A172 (cell line): ENCODE measurements at places on chromosomes 11 and 22.

- no peak for DNase-seq
Measured at GRCh38 chr11:12671370-12671769, 2.9 kb upstream of the TEAD1 start.

GRCh38 chr11:20056950-20057943 is 103.0 kb downstream of the DBX1 start:
- DNase-seq, result no peak

DNA sequence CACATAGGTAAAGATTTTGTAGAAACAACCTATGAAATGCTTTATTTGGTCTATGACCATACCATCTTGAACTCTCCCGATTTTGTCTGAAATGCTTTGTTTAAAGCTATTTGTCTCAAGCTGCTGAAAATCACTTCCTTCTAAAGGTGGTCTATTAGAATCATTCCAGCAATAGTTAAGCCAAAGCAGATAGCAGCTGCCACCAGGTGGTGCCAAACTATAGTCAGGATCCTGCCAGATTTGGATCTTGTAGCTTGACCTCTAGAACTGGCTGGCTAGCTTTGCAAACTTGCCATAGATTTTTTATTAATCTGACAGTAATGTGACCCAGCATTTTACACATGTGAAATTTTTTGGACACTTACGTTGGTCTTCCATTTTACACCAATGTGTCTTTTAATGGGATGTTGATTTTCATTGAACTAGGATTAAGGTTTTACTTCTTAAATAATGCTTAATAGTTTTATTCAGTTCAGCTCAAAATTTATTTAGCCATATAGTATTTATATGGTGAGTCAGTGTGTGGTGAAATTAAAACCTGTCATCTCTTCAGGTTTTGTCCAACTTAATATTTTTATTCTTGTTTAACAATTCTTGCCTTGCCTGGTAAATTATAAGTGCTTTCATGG is 19.7 kb downstream of the CTR9 start:
- DNase-seq, result peak; percentile 59

DNA sequence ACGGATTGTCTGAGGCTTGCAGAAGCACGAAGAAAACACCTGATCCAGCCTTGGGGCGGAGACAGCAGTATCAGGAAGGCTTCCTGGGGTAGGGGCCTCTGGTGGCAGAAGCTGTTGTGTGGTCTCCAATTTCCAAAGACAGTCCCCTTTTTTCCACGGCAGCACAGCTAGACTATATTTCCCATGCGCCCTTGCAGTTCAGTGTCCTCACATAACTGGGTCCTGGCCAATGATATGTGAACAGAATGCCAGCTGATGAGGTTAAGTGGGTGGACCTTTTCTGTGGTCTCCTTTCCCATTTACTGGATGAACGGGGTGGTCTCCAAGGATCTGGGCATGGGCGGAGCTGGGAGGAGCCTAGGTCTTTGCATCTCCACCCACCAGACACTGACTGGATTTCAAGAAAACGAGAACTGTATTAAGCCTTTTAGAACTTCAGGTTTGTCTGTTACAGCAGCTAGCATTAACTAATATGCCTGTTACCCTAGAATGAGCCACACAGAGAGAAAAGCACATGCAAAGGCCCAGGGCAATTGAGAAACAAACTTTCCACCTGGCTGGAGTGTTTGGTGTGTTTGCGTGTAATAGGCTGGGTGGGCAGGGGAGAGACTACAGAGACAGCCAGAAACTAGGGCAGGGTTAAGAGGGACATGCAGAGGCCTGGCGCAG is 6.2 kb downstream of the GAL3ST1 start:
- DNase-seq, result no peak

DNA sequence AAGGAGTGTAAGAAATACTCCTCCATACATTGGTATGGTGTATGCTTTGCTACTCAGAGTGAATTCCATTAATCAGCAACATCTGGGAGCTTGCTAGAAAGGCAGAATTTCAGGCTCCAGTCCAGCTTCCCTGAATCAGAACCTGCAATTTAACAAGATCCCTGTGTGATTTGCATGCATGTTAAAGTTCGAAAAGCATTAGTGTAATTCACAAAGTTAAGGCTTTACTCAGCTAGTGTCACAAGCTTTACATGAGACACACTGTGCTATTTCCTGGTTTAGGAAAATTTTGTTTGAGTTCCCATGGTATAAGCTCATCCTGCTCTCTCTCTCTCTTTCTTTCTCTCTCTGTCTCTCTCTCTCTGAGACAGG is 37.0 kb upstream of the HEPHL1 start:
- DNase-seq, result no peak

DNA sequence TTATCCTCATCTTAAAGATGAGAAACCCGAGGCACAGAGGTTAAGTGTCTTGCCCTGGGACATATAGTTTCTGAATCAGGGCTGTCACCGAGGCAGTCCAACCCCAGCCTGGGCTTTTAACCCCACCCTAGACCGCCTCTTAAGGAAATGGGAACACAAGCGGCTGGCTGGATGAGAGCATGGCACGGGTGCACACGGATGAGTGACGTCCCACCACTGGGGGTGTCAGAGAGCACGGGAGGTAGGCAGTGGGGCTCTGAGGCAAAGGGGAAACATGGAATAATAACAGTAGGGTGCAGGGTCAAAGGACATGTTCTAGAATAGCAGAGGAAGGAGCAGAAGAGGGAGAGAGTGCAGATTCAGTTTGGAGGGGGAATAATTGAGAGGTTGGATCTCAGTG is 22.3 kb downstream of the PPFIBP2 start:
- DNase-seq, result no peak

DNA sequence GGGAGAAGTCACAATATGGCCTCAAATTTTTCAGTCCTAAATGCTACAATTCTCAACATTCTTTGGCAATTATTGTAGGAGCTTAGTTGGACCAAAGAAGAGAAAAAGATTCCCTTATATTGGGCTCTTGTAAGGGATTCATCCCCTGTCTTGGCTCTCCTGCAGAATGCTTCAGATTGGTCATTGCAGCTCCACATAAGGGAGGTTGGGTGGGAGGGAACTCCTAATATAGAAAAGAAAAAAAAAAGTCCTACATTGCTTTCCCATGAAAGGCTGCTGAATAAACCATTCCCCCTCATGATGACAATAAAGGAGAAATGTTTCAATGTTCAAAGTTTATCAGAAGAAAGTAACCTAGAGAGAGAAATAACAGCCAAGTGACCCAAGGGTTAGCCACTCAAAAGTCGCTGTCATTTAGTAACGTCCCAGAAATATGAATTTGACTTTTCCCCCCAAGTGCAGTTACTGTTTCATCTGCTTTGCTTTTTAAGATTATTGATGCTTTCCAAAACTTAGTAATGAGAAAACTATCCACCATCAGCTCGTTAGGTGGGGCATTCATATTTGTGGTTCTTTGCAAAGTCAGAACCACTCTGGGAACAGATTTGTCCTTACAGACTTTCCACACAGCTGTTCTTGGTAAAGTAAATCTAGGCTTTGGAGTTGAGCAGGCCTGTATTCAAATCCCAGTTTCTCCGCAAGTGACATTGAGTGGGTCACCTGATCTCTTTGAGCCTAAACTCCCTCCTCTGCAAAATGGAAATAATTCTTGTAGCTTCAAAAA is 5.0 kb upstream of the SLC1A2 start:
- no peak for DNase-seq

DNA sequence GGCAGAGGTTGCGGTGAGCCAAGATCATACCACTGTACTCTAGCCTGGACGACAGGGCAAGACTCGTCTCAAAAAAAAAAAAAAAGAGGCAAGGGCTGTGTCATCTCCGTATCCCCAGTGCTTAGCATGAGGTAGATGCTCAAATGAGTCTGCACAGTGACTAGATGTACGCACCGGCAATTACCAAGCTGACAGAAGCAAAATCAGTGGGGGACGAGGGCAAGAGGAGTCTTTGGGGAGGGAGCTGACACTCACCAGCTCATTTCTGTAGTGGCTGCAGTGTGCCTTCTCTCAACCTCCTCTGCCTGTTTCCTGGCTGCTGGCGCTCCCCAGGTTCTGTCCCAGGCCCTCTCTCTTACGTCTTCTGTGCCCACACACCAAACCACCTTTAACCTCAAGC is 69.9 kb downstream of the PACSIN2 start:
- no peak for DNase-seq

DNA sequence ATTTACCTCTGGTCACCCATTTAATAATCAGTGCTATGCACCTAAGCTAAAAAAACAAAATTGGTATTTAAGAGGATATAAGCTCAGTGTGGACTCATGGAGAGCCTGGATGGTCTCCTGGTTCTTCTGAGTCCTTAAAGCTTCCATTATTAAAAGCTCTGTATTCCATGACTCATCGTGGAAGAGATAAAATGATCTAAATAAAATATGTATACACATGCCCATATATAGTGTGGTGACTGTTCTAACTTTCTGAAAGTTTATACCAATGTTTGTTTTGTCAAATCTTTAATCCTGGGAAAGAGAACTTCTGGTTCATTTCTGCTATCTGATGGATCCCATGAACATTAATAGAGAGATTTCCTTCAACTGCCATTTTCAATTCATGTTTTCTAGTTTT is 375.9 kb downstream of the GUCY1A2 start:
- DNase-seq, result no peak

DNA sequence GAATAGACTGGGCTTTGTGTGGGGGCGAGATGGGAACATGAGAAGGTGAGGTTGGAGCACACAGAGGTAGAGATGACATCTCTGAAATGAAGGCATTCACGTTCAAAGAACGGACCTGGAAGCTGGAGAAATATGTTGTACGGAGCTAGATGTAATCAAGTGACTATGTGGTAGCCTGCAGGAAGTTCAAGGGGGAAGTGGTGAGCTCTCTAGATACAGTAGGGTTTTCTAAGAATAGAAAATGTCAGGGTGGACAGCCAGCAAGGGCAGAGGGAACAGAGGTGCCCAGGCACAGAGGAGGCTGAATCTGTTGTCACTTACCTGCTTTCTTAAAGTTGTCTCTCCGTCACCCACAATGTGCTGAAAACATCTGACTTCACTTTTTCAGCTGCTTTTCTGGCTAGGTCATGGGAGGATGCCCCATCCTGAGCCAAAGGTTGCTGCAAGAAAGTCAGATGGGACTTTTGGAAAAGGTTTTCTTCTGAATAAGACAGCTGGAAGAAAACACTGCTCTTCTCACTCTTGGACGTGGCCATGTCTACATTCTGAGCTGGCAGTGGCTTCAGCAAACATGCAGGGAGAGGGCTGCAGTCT is 171.5 kb upstream of the B3GAT1 start:
- no peak for DNase-seq

- DNase-seq, result no peak
Measured at GRCh38 chr11:56716379-56716854, 17.5 kb downstream of the OR9G1 start.

DNA sequence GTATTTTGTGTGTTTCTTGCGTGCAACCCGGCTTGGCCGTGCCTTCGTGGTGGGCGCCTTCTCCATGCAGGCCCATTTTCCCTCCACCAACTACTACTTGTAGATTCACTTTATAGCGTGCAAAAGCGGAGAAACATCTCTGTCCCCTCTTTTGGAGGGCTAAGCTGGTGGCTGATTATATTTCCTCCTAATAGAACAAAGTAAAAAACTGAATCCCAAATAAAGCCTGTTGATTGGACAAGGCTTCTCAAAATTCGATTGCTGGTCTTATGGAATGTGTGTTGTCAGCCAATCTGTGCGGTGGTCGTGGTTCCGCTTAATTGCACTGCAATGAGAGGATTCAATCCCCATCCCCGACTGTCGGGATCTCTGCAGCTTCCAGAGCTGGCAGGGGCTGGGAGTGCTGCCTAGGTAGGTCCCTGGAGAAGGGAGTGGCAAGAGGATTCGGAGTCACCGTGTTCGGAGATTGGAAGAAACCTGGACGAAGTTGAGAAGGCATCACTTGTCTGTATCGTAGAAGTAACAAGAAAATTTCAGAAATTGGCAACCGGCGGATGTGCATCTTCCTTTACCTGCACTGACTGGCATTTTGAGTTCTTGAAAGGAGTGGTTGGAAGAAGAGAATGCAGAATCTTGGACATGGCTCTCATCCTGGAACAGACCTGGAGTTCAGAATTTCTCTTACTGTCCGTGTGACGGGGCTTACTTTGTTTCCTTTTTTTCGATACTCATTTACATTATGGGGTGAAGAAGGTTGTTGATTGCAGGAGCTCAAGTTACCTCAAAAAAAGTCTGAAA is 1.1 kb downstream of the HMGXB4 start:
- DNase-seq, result peak; percentile 2

DNA sequence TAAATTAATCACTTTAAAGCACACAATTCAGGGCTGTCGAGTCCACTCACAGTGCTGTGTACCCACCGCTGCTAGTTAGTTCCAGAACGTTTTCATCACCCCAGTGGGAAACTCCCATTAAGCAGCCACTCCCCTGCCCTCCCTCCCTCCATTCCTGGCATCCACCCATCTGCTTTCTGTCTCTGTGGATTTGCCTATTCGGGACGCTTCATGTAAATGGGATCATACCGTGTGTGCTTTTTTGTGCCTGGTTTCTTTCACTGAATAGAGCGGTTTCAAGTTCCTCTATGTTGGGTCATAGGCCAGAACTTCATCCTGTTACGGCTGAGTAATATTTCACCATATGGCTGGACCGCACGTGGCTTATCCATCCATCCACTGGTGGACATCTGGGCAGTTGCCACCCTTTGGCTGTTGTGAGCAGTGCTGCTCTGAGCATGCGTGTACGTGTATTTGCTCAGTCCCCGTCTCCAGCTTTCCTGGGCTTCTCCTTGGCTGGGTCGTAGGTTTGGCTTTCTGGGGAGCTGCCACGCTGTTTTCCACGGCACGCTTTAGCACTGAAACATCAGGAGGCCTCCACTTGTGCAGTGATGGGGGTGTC is 30.1 kb downstream of the ARHGAP8 start:
- no peak for DNase-seq

GRCh38 chr22:39454385-39454871 is 2.4 kb upstream of the MGAT3 start:
- DNase-seq, result peak; percentile 22

DNA sequence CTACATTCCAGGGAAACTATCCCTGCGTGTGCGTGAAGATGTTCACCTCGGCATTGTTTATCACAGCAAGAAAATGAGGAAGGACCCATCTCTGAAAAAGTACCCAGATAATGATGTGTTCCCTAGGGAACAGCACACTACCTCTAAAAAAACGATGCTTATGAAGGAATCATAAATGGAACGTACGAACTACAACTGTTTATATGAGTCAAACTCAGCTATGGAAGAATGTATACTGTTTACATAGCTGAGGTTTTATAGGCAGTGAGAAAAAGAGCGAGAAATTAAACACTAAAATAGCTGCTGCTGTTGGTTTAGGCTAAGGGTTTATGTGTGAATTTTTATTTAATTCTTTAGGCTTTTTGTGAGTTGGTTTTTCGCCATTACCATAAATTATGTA is 48.9 kb downstream of the APOL1 start:
- no peak for DNase-seq

GRCh38 chr11:123143476-123143875 is 51.6 kb downstream of the CLMP start:
- DNase-seq, result no peak

GRCh38 chr22:49880281-49880680 is 26.6 kb downstream of the ZBED4 start:
- DNase-seq, result no peak
